ENCODE measurements at places on chromosomes 7 and 10.

- DNase-seq: no peak
These were observed 8.4 kb downstream of the IFIT2 start for GRCh38 chr10:89310056-89310893.

GRCh38 chr7:127822822-127823508 is 171.0 kb downstream of the SND1 start:
- DNase-seq: no peak

GRCh38 chr10:82961864-82962263 is 1086.9 kb downstream of the NRG3 start:
- no peak for DNase-seq

DNA sequence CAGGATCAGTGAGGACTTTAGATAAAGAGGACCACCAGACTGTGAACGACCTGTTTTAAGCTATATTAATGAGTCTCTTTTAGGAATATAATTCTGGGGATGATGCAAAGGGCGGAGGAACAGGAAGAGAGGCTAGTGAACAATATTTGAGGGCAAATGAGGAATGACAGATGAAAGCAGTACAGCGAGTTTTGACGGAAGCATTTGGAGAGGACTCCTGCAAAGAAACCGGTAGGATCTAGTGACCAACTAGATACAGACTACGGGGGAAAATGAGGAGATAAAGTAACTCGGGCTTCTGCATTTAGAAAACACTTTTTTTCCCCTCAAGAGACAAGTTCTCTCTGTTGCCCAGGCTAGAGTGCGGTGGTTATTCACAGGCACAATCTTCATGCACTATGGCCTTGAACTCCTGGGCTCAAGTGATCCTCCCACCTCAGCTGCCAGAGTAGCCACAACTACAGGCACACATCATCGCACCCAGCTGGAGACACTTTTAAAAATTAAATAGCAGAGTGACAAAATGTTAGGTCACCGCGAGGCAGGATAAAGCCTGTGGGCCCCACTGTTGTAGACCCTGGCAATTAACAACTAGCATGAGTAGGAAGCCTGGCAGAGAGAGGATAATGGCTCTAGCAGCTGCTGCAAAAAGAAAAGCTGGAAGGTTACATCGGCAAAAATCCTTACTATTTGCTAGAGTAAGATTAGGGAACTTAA is 143.2 kb downstream of the SRPK2 start:
- no peak for DNase-seq

- DNase-seq: no peak
These were observed 23.9 kb upstream of the ZMIZ1 start for GRCh38 chr10:79044846-79045245.

GRCh38 chr10:69217119-69217754 is 2.9 kb upstream of the HKDC1 start:
- DNase-seq: no peak
